Activated CD4-positive, alpha-beta T cell treated with anti-CD3 and anti-CD28 coated beads, Interleukin-2, amount 50 U/mL, for 48 hours (primary cell): ENCODE measurements at places on chromosomes 12 and 14.
A peak's percentile ranks its signal among the peaks of the same experiment; 100 is the strongest.

GRCh38 chr12:5328669-5329517 is 103.0 kb upstream of the NTF3 start:
- DNase-seq = no peak

- no peak for DNase-seq
Measured at GRCh38 chr12:111270774-111271173, 98.1 kb downstream of the PHETA1 start.

DNA sequence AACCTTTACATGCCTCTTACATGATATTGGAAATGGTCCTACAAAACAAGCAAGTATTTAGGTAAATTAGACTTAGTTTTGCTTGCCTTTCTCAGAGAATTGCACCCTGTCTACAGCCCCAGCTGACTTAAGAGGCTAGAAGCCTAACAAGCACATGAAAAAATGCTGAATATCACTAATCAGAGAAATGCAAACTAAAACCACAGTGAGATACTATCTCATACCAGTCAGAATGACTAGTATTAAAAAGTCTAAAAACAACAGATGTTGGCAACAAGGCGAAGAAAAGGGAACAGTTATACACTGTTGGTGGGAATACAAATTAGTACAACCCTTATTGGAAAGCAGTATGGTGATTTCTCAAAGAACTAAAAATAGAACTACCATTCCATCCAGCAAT is 103.8 kb downstream of the EGLN3 start:
- DNase-seq = no peak

GRCh38 chr14:103428723-103429556 is 43.7 kb downstream of the MARK3 start:
- no peak for DNase-seq

DNA sequence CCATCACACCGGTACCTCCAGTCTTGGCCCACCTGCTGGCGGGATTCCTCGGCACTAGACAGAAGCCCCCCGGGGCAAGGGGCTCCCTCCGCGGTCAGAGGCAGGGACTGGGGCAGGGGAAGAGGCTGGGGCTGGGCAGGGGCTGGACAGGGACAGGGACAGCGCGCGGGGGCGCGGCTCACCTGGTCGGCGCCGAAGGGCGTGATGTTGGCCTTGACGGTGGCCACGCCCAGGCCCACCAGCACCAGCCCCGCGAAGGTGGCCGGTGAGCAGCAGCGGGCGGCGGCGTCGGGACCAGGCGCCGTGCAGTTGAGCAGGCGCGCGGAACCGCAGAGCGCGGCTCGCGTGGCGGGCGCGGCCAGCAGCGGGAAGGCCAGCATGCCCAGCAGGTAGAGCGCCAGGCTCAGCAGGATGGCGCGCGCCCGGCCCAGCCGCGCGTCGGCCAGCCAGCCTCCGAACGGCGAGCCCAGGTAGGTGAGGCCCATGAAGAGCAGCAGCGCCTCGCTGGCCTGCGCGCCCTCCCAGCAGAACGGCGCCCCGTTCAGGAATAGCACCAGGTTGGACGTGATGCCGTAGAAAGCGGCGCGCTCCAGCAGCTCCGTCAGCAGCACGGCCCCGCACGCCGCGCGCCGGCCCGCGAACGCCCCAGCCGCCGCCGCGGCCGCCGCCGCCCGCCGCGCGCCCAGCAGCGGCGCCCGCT is 392 bp downstream of the SLC15A4 start:
- DNase-seq = no peak

GRCh38 chr14:73633116-73634010 is 11.4 kb upstream of the DNAL1 start:
- peak; percentile 71 for DNase-seq

DNA sequence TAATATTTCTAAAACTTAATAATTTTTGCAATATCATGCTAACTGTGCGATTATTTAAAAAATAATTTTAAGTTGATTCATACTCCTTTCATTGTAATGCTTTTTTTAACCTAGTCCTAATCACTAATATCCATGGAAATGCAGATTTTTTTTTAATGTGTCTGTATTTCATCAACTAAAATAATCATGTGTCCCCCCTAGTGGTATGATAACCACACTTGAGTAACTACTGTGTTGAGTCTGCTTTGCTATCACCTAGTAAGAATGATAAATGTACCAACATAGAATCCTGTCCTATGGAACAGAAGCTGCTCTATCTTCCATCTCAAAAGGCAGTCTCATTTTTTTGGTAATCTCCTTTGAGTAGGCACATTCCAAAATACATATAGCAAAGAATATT is 19.1 kb upstream of the SYNE2 start:
- no peak for DNase-seq

DNA sequence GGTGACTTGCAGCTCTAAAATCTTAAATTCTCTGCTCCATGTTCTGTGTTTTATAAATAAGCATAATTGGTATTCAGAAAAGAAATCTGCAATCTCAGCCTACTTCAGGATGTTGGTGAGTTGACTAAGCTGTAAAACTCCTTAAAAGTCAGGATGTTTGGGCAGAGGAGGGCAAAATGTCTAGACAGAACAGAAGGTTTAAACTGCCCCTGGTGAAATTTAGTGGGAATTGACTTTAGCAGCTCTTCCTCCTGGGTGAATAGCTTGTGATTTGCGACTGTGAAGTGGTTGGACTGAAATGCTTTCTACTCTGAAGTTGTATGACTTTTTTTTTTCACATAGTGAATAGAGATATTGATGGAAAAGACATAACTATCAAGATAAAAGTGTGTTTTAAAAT is 85.8 kb downstream of the CAND1 start:
- no peak for DNase-seq

DNA sequence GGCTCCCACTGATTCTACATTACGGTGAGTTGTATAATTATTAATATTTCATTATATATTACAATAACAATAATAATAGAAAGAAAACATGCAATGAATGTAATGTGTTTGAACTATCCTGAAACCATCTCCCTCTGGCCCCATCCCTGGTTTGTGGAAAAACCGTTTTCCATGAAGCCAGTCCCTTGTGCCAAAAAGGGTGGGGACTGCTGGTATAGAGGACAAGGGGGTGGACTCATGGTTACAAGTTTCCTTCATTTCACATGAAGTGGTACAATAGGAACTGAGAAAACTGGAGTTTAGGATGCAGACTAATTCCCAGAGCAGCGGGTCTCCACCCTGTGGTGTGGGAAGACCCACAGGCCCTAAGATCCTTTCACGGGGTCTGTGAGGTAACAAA is 3.0 kb upstream of the C1RL start:
- DNase-seq = no peak

GRCh38 chr12:90216815-90217214 is 508.2 kb upstream of the ATP2B1 start:
- no peak for DNase-seq

- no peak for DNase-seq
Measured at GRCh38 chr12:52946334-52946733, 2.6 kb upstream of the KRT18 start.

- no peak for DNase-seq
Measured at GRCh38 chr14:73461478-73462047, 3.2 kb upstream of the NUMB start.

- DNase-seq = no peak
Measured at GRCh38 chr12:49138587-49138986, 7.4 kb upstream of the TUBA1B start.

GRCh38 chr14:76644855-76645518 is 116.3 kb upstream of the VASH1 start:
- DNase-seq = peak; percentile 7

DNA sequence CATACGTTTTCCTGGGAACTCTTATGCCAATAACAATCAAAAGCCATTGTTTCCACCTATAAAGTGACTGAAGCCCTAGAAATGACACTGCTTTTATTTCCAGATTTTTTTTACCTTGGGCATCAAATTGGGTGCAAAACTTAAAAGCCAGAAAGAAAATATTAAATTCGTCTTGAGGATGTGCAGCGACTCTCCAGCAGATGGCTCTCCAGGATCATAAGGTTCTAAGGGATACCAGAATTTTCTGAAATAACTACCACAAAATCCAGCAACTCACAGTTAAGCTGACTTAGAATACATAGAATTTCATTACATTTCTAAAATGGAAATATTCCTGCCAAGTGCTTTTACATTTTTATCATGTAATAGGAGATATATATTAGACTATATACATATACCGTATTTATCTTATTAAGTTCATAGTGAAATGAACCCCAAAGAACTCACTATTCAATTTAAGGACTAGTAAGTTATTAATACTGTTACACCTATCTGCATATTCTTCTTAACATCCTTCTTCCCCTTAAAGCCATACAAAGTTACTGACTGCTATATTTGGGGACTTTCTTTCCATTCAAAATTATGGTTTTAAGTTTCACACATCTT is 44.0 kb downstream of the ARMH4 start:
- peak; percentile 41 for DNase-seq

- DNase-seq = no peak
Measured at GRCh38 chr12:124518051-124518932, 49.1 kb downstream of the NCOR2 start.

DNA sequence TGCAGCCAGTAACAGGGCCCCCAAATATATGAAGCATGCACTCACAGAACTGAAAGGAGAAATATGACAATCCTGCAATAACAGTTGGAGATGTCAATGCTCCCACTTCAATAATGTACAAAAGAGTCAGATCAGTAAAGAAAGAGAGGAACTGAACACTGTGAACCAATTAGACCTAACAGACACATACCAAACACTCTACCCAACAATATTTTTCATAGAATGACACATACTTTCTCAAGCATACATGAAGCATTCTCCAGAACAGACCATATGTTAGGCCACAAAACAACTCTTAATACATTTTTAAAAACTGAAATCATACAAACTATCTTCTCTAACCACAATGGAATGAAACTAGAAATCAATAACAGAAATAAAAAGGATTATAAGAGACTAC is 80.2 kb downstream of the ELK3 start:
- no peak for DNase-seq

GRCh38 chr12:30909349-30910037 is 17.1 kb upstream of the TSPAN11 start:
- no peak for DNase-seq

DNA sequence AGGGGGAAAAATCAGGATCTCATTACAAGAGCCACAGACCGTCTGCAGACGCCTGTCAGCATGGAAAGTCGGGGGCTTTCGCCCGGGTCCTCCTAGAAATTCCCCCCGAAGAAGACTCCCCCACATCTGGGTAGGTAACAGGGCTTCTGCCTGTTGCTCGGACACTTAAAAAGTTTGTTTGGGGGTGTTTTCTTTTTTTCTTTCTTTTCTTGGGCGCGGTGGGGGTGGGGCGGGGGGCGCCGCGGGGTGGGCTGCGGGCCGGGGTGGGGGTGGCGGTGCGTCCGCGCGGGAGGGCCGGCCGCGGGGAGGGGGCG is 358 bp downstream of the ELK3 start:
- no peak for DNase-seq

DNA sequence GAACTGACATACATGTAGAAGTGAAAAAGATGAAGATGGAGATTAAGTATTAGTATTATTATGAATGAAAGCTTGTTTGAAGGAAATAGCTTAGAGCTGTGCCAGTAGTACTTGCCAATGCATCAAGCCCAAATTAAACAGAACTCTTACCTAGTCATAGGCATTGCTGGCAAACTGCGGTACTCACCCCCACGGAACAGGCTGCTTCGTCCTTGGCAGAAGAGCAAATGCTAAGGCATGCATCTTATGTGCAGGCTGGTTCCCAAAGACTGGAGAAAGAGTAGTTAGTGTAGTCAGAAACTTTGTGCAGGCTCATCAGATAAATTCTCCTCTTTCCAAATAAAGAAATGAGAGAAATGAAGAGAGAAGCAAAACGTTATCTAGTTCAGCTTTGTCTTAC is 134.8 kb downstream of the CCDC59 start:
- no peak for DNase-seq

DNA sequence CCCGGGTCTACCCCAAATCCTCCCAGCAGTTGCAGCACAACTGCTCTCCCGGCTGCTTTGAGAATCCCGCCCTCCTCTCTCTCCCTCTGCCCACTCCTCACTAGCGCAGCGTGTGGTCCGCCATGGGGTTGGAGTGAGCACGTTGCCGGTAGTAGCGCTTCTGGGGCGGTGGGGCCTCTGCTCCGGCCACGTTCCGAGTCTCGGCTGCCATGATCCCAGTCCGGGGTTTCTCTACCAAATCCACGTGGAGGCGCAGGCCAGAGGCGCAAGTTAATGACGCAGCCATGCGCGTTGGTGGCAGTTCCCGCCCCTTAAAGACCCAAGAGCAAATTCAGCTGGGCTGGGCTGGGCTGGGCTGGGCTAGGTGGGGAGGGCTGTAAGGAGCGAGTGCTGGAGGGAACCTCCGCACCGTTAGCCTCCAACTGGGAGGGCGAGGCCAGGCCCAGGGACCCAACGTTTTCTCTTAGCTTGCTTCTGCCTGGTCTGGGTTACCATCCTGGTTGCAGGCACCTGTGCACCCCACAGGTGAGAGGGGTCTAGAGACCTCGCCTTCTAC is at the start of gene METTL1:
METTL1 (minus strand) TSS at position 233 of the 556 bp plus-strand sequence; CDS start at position 211, 22 bp downstream.
- DNase-seq = peak; percentile 95

- no peak for DNase-seq
Measured at GRCh38 chr12:41946106-41946505, 198.6 kb downstream of the GXYLT1 start.

GRCh38 chr14:102221026-102221425 is 81.3 kb downstream of the WDR20 start:
- DNase-seq = peak; percentile 26

DNA sequence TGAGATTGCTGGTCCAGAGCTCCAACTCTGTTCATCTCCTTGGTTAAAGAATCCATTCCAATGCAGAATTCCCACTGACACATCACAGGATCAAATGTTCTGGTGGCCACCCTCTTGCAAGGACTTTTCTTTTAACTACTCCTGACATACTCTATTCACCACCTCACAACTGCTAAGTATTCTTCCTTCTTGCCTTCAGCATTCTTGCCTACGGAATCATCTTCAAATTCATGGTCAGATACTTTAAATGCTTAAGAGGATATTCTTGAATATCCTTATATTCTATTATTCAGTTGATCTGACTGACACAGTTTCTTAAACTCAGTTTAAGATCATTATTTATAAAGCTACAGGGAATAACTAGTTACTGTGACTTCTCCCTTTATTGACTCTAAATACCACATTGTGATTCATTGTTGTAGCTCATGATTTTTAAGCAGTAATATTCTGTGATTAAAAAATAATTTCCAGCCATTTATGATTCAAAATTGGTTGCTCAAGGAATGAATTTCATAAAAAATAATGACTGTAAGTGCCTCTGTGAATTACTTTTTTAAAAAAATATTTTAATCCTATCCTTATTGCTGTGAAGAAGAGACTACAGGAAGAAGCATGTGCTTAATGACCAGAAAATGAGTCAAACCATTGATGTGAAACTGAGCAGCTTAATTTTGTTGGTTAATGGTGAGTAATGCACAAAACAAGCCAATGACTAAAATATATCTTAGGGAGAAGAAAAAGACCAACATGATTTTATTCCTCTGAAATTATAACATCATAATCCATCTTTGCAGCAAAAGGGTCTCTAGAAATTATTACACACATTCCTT is 207.1 kb downstream of the PIK3C2G start:
- DNase-seq = no peak

- DNase-seq = no peak
Measured at GRCh38 chr14:22520796-22521195, 68.2 kb downstream of the DAD1 start.

- DNase-seq = no peak
Measured at GRCh38 chr12:12427568-12427967, 70.7 kb downstream of the BORCS5 start.

GRCh38 chr14:55389330-55389729 is 22.3 kb downstream of the ATG14 start:
- DNase-seq = no peak

GRCh38 chr14:71228711-71229110 is 321.5 kb downstream of the PCNX1 start:
- DNase-seq = no peak
